GM12865 (cell line): ENCODE measurements at places on chromosomes 5 and 9.

- DNase-seq = no peak
Observed at GRCh38 chr5:151699071-151699901, 12.6 kb upstream of the SPARC start.

GRCh38 chr5:161481922-161482321 is 64.6 kb downstream of the GABRB2 start:
- peak; percentile 52 for DNase-seq

- no peak for DNase-seq
Observed at GRCh38 chr9:3292311-3292710, 233.5 kb downstream of the RFX3 start.

- no peak for DNase-seq
Observed at GRCh38 chr9:133769511-133770075, 31.4 kb upstream of the SARDH start.

DNA sequence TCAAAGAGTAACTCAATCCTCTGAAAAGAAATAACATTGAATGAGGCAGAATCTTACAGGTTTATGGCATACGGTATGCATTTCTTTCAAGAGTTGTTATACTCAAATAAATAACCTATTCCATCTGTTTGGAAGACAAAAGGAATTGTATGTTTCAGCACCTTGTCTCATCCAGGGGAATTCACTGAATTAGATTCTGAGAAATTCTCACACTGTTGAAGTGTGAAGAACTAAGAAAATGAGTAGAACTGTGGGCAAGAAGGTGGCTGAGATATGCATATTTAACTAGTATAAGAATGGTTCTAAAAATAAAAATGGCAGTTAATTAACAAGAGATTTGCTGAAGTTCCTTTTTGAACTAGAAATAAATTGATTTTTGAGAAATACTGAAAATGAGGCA is 279.3 kb upstream of the DAP start:
- DNase-seq = peak; percentile 52

GRCh38 chr5:57437976-57438805 is 44.4 kb downstream of the ACTBL2 start:
- no peak for DNase-seq

DNA sequence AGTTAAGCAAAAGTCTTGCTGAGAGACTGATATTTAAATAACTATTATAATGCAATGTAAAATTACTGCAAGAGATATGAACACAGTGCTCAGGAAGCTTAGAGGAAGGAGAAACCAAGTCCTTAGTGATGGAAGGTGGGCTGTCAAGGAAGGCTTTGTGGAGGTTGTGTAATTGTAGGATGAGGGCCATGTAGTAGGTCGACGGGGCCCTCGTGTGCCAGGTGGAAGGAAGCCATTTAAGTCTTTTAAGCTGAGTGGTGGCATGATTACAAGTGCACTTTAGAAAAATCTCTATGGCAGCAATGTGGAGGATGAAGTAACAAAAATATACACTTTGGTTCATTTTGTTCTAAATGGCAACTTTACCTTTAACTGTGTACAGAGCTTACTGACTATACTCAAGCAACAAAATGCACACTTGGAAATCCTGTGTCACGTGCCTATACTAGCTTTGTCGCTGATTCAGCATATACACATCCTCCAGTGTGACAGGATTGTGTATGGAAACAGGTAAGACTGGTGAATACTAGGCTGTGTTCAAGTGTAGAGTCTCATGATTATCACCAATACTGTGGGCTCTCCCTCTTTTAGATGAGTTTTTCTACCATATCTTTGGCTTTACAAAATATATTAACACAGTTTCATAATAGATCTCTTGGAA is 78.6 kb downstream of the TMC1 start:
- no peak for DNase-seq

DNA sequence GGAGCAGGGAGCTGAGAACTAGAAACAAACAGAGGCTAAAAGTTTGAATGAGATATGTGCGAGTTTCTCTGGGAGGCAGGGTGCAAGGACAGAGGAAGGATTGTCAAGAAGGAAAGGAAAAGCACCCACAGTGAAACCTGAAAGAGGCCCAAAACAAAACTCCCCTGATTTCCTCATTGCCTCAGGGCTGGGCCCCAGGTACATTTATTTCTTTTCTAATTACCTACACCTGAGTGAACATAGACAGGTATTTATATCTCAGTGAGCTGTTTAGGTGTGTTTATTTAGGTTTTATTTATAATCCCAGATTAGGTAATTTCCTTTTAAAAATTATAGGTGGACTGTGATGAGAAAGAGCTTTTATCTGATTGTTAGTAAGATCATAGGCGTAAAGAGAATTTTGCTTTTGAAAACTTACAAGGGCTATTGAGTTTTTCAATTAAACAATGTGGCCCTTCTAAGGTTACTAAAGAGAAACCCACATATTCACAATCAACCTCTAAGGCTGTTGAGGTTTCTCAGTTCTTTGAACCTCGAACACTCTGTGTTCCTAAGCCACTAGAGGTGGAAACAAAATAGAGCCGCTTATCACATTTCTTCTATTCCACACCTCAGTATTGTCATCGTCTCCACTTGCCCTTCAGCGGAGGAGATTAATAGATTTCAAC is 344.8 kb downstream of the ZNF608 start:
- DNase-seq = no peak

GRCh38 chr9:18703151-18703900 is 229.4 kb downstream of the ADAMTSL1 start:
- no peak for DNase-seq

DNA sequence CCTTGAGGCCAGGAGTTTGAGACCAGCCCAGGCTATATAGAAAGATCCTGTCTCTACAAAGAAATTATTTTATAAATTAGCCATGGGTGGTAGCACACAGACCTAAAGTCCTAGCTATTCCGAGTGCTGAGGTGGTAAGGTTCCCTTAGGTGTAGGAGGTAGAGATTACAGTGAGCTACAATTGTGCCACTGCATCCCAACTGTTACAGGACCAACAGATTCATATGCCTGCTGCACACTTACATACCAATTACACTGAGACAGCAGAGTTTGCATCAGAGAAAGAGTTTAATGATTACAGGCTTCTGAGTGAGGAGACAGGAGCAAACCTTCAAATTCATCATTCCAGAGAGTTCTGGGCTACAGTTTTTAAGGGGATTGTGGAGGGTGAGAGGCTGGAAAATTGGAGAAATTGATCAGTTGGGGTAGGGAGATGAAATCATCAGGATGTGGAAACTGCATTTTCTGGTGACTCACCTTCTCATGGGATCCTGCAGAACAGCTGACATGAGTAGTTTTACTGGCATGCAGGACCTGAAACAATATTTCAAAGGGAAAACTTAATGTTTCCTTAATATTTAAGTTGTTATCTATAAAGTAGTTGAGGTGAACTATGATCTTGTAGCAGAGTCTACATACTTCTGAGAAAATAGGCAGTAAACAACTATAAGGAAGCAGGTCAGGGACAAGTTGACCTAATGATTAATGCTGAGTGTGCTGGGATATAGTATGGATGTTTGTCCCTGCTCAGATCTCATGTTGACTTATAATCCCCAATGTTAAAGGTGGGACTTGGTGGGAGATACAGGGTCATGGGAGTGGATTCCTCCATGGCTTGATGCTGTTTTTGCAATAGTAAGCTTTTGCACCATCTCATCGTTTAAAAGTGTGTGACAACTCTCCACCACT is 54.7 kb downstream of the ANXA2R start:
- no peak for DNase-seq

DNA sequence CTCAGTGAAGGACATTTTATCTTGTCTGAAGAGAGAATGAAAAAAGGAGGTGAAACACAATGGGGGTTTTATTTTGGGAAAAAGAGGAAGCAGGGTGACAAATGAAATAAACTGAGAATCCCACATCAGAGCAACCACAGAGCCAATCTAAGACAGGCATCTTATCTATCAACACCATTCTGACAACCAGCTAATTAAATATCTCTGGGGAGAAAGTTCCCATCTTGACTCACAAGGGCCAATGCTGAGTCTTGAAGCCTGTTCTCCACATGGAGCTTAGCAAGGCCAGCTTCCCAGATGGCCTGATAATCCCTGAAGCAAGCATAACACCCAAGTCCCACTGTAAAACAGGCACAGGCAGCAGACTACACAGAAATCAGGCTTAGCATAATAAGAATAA is 30.4 kb downstream of the DPYSL3 start:
- no peak for DNase-seq

DNA sequence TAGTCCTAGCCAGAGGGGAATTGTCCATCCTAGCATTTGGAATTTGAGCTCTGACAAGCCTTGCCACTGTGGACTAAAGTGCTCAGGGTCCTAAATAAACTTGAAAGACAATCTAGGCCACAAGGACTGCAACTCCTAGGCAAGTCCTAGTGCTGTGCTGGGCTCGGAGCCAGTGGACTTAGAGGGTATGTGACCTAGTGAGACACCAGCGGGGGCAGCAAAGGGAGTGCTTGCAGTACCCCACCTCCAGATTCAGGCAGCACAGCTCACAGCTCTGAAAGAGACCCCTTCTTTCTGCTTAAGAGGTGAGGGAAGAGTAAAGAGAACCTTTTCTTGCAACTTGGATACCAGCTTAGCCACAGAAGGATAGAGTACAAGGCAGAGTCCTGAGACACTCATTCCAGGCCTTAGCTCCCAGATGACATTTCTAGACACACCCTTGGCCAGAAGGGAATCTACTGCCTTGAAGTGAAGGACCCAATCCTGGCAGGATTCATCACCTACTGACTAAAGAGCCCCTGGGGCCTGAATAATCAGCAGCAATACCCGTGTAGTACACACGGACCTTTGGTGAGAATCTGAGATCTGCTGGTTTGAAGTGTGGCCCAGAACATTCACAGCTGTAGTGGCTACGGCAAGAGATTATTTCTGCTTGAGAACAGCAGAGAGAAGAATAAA is 164.6 kb downstream of the CCDC171 start:
- DNase-seq = no peak

- no peak for DNase-seq
Observed at GRCh38 chr5:120769312-120769872, 305.3 kb downstream of the PRR16 start.

- DNase-seq = no peak
Observed at GRCh38 chr5:168971100-168971499, 329.8 kb downstream of the SLIT3 start.

DNA sequence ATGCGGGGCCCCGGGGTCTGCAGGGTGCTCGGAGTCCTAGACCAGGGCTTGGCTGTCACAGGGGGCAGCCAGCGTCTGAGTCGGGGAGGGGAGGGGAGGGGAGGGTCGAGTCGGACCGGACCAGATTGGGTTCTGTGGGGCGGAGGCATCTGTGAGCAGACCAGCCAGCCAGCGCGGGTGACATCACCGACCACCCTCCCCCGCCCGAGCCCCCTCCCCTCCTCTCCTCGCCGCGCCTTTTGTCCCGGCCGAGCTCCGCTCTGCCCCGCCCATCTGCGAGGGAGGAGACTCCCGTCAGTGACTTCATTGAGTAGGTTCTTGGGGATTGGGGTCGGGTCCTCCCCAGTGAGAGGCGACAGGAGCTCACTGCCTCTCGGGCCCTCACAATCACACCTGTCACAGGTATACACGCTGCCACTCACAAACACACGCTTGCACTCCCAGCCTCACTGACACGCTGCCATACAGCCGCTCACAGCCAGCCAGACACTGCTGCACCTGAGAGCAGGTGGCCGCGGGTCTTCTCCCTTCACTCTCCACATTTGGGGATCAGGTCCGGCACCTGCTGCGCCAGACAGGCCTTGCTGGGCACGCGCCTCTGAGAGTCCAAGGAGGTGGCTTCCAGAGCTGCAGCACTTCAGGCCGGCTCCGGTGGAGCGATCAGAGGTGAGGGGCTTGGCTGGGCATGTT is 546 bp downstream of the DNAJB5 start:
- DNase-seq = peak; percentile 46

GRCh38 chr9:106526716-106527204 is 336.2 kb upstream of the ZNF462 start:
- DNase-seq = no peak

DNA sequence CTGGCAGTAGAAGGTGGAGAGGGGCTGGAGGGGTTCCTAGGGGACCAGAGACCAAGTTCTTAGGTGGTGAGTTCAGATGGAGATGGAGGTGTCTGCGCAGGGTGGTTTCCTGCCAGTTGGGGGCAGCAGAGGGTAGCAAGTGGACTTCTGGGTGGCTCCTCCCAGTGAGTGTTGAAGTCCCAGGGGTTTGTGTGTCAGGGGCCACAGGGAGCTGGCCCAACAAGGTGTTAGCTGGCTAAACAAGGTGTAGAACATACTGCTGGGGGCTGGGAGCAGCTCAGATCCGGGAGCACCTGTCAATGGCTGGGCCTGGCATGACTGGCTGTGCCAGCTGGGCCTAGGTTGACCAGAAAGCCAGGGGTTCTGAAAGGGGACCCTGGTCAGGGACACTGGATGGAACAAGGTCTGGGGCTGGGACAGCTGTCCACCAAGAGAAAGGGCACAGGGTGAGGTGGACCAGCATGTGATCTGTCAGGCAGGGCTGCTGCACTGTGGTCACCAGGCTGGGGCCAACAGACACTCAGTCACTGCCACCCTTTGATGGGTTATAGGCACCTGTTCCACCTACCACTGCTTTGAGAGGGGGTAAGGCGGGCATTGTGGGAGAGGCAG is 35.6 kb downstream of the DAB2IP start:
- DNase-seq = peak; percentile 77

DNA sequence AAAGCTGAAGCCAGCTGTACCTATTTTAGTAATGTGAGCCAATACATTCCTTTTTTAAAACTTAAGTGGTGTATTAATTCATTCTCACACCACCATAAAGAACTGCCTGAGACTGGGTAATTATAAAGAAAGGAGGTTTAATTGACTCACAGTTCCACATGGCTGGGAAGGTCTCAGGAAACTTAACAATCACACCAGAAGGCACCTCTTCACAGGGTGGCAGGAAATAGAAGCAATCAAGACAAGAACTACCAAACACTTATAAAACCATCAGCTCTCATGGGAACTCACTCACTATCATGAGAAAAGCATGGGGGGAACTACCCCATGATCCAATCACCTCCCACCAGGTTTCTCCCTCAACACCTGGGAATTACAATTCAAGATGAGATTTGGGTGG is 21.0 kb downstream of the ESM1 start:
- no peak for DNase-seq

DNA sequence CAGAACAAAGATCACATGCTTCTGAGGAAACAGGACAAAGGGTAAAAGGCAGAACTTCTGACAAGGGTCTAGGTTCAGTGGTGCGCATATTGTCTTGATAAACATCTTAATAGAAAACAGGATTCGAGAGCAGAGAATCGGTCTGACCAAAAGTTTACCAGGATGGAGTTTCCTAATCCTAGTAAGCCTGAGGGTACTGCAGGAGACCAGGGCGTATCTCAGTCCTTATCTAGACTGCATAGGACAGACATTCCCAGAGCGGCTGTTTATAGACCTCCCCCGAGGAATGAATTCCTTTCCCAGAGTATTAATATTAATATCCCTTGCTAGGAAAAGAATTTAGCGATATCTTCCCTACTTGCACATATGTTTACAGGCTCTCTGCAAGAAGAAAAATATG is 32.4 kb upstream of the TNFSF8 start:
- DNase-seq = no peak

DNA sequence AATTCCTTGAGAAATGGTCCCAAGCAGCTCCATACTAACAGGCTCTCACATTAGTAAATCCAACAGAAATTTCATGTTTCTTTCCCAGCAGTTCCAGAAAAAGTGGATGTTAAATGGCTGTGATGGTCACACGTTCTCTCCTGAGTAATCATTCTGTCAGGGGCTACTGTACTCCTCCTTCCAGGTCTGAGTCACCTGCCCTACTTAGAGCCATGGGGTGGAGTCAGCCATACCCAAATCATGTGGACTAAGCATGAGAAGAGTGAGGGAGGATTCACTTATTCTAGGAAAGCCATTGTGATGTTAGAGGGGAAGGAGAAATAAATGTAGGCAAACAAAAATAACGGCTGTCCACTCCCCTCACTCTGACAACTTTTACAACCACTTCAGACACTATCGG is 547.2 kb downstream of the CSNK1G3 start:
- no peak for DNase-seq

GRCh38 chr5:20974426-20974825 is 986.4 kb upstream of the CDH18 start:
- DNase-seq = no peak
